ENCODE measurements at places on chromosomes 7 and 10.

DNA sequence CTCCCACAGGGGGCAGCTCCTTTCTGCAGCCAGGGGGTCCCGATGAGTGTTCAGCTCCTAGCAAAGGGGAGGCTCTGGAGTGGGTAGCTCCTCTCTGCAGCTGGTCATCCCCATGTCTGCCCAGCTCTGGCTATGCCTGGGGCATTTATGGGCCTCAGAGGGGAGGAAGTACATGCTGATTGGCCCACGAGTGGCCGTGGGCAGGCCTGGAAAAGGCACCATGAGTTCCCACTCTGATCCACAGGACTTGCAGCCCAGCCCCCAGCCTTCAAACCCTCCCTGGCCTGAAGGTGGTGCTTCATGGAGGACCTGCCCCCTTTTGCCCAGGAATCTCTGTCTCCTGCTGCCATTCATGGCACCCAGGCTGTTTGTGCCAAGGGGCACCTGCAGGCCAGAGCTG lies 268.8 kb downstream of the DNAJB6 start:
- DNase-seq, result no peak

DNA sequence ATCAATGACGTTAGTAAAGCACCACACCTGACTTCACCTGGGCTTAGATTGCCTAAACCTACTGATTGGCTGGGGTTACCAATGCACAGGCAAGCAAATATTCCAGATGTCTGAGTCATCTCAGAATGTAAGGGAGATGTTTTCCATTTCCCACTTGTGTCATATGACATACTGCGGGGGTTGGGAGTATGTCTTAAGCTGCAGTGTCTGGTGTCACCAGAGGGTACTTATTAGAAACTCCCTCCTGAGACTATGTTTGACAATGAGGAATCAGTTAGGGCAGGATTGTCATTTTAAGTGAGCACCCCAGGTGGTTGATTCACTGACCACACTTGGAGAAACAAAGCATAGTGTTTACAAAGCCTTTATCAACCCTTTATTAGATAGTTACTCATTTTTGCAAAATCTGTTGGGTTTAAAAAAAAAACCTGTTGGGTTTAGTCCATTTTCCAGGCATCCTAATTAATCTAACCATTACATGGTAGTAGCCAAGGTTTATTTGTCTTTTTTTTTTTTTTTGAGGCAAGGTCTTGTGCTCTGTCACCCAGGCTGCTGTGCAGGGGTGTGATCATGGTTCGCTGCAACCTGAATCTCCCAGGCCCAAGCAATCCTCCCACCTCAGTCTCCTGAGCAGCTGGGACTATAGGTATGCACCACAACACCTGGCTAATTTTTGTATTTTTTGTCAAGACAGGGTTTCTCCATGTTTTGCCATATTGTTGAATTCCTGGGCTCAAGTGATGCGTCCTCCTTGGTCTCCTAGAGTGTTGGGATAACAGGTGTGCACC lies 72.5 kb downstream of the CDK6 start:
- no peak for DNase-seq

DNA sequence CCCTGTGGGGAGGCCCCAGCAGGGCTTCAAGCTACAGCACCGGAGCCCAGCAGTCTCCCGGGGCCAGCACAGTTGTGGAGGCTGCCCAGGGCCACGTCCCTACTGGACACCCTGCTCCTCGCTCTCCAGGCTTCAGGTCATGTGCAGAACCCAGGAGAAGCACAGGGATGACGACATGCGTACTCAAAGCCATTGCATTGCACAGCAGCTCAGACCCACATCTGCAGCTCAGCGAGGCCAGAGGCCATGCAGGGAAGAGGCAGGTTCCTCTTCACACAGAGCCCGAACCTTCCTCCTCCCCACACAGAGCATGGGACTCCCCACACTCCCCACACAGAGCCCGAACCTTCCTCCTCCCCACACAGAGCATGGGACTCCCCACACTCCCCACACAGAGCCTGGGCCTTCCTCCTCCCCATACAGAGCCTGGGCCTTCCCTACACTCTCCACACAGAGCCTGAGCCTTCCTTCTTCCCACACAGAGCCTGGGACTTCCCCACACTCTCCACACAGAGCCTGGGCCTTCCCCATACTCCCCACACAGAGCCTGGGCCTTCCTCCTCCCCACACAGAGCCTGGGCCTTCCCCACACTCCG lies 12.3 kb downstream of the CFAP46 start:
- no peak for DNase-seq

- DNase-seq, result no peak
These were observed 20.7 kb downstream of the LRRC4 start for GRCh38 chr7:128010391-128011127.

GRCh38 chr7:140654661-140655060 lies 14.0 kb upstream of the DENND2A start:
- DNase-seq, result no peak

DNA sequence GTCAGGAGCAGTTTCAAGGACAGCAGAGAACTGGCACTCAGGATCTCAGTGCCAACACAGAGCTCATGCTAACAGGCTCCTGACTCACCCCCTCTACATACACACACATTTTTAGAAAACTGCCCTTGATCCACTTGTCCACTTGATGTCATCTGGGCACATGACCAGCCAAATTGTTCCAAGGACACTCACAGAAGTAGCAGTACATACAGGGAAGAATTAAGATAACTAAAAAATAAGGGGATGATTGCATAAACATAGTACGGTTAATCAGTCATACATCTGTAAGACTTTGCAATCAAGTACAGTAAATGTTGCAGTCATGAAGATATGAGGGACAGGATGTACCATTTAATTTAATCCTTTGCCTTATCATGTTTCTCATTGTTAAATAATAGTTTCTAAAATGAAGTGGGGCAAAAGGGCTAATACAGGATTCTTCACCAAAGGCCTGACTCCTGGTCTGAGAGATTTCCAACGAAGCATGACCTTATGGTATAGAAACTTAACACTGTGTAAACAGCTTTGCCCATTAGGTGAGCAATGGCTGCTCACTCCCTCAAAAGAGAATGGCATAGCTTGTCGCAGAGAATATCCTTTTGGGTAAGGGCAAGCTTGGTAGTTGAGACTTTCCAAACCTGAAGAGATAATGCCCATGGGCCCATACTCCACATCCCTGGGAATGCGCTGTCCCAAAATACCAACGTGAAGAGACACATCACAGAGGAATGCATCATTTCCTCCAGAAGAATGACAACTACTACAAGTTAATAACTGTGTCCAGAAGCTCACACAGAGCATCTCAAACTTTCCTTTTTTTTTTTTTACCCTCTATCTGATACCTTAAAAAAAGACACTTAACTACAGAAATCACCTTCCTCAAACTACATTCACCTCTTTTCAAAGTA lies 94.1 kb downstream of the ARMH3 start:
- no peak for DNase-seq

- no peak for DNase-seq
These were observed 151.2 kb downstream of the AUTS2 start for GRCh38 chr7:69749372-69749979.

DNA sequence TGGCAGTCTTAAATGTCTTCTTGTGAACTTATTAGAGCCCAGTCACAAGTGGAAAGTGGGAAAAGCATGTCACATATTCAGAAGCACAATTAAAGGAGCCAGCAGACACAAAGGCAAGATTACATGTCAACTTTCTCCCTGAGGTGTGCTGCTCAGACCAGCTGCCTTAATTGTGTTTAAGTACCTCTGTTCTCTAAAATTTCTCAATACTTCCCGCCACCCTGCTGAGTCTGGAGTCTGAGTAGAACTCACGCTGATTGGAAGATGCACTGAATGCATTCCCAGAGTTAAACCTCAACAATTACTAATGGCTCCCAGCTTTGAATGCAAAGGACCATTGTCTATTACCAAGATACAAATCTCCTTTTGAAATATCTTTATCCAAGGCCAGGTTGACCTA lies 166.4 kb upstream of the COBL start:
- DNase-seq, result no peak

GRCh38 chr7:6162650-6163366 lies 109.6 kb downstream of the CYTH3 start:
- no peak for DNase-seq

- no peak for DNase-seq
These were observed 288.5 kb downstream of the GRID1 start for GRCh38 chr10:86077871-86078638.

DNA sequence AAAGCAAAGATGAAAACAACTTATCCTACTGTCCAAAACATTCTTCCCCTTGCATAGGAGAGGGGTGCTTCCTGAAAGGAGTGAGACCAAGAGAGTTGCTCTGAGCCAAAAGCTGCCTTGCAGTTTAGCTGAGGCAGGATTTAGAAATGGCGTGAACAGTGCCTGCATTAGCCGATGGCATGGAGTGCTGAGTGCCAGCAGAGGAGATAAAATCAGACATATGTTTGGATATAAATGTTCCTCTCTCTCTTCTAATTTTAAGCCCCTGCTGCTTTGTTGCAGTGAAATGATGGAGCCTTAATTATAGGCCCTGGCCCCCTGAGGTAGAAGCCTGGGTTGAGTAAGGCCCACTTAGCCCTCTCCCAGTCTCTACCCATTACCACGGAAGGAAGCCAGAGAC lies 7.1 kb downstream of the LRRC4 start:
- no peak for DNase-seq

DNA sequence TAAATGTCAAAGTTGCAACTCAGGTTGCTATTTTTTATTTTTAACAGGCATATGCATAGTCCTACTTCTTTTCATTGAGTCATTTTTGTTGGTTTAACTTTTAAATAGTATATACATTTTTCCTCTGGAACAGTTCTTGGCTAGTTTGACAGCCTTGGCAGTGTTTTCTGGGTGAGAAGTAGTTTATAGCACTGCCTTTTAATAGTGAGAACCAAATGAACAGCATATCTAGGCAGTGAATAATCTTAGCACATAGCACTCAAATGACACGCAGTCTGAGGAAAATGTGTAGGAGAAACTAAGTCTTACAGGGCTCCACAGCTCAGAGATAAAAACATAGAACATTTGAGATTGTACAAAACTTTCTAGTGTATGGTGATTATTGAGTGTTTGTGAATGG lies 265.5 kb upstream of the POT1 start:
- no peak for DNase-seq

- DNase-seq, result no peak
These were observed 44.0 kb downstream of the CALD1 start for GRCh38 chr7:134823400-134823799.

DNA sequence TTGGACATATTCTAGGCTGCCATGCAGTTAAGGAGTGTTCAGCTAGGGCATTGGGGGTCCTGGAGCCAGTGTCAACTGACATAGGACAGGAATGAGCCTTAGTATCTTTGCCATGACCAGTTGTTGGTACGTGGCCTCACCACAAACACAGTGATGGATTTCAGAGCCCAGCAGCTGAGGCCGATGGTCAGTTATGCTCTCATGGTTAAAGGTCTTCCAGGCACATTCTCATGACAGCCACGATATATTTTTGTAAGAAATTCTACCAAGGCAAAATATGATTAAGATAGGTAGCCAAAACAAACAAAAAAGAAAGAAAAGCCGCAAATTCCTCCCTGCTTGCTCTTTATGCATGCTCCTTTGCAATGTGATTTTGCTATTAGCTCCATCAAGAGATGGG lies 47.8 kb downstream of the CDHR3 start:
- DNase-seq, result no peak

DNA sequence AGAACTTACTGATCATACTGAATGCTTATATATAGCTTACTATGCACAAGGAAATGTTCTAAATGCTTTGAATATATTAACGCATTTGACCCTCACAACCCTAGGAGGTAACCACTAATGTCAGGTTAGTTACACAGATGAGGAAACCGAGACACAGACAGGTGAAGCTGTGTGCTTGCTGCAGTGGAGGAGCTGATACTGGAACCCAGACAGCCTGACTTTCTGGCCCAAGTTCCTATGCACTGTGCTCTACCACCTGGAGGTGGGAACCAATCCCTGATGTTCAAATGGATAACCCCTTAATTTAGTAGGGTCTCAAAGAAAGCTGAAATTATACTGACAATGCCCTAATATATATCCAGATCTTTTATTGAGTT lies 119.6 kb downstream of the SORBS1 start:
- DNase-seq, result no peak

- DNase-seq, result no peak
These were observed 95.4 kb downstream of the TCF7L2 start for GRCh38 chr10:113045147-113046055.

GRCh38 chr10:63375458-63375857 lies 90.3 kb downstream of the JMJD1C start:
- DNase-seq, result no peak

GRCh38 chr7:46932676-46933424 lies 649.1 kb downstream of the TNS3 start:
- DNase-seq, result no peak

GRCh38 chr7:80324032-80324431 lies 187.8 kb downstream of the GNAT3 start:
- no peak for DNase-seq

GRCh38 chr7:26200038-26200443 lies 505 bp downstream of the HNRNPA2B1 start:
- peak; percentile 68 for DNase-seq

GRCh38 chr10:110561292-110561691 lies 6.2 kb upstream of the SMC3 start:
- no peak for DNase-seq

DNA sequence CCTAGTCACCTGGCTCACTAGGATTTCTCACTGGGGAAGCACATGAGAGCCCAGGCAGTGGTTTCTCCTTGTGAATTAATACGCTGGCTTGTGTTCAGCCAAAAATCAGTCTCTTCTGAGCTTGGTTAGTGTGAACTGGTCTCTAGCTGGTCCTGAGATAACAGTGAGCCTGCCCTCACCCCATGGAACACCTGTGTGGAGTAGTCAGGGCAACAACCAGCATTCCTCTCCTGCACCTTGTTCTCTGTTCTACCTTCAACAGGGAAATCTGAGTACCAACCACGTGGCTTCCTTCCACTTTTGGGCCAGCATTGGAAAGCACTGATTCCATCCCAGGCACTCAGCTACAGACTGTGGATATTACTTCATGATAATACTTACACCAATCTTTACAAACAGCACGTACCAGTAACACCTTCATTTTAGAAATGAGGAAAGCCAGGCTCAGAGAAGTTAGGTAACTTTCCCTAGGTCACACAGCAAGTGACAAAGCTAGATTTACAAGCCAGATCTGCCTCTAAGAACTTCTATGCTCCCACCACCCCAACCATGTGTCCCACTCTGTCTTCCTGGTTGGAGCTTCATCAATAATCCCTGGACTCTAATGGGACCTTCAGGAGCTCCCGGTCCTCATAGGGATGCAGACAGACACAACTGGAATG lies 106.6 kb downstream of the GRID1 start:
- no peak for DNase-seq

- DNase-seq, result no peak
These were observed 54.0 kb downstream of the ALOX5 start for GRCh38 chr10:45427970-45428366.

GRCh38 chr10:74104996-74105395 lies 45.6 kb downstream of the AP3M1 start:
- no peak for DNase-seq

- DNase-seq, result peak; percentile 33
These were observed 87.0 kb downstream of the TBXAS1 start for GRCh38 chr7:139915864-139916716.

GRCh38 chr7:105327201-105327600 lies 61.5 kb downstream of the SRPK2 start:
- no peak for DNase-seq

DNA sequence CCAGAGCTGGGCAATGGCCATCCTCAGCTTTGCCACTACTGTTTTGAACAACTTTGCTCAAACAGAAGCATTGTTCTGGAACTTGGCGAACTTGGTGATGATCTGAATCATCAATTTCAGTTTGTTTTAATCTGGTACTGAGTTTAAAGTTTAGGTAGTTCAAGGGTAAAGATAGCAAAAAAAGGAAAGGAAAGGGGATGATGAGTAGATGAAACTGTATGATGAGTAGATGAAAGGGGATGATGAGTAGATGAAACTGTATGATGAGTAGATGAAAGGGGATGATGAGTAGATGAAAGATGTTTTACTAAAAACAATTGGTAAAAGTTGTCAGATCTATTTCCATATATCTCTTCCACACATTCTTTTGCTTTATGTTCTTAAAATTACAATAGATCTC lies 737.0 kb downstream of the LRMDA start:
- no peak for DNase-seq
